ENCODE measurements at places on chromosomes 6 and 20.

DNA sequence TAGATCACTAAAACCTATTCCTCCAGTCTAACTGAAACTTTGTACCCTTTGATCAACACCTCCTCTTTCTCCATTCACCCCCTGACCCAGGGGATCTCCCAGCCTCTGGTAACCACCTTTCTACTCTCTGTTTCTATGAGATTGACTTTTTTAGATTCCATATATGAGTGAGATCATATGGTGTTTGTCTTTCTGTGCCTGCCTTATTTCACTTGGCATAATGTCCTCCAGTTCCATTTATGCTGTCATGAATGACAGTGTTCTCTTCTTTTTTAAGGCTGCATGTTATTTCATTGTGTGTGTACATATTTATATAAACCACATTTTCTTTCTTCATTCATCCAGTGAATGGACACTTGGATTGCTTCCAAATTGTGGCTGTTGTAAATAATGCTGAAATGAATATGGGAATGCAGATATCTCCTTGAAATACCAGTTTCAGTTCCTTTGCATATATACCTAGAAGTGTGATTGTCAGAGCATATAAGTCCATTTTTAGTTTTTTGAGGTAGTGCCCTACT lies 57.7 kb downstream of the DHX35 start:
- DNase-seq: no peak

- DNase-seq: no peak
These were observed 52.3 kb downstream of the RAB44 start for GRCh38 chr6:36749829-36750489.

DNA sequence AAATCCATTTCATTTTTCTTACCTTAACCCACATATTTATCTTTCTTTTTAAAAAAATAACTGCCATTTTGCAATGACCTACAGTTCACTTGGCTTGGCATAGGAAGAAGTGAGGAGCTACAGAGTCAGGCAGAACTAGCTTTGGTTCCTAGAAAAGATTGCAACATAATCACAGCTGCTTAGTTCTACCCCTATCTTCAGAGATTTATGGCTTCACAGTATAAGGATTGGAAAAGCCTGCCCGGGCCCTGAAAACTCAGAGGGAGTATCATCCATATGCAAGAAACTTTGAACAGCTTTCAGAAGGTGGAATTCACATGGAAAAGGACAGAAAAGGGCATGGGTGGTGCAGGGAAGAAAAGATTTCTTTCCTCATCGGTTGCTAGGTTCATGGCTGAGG lies 774.3 kb upstream of the CHD6 start:
- no peak for DNase-seq

- no peak for DNase-seq
These were observed 7.3 kb downstream of the TFAP2D start for GRCh38 chr6:50720623-50721022.

DNA sequence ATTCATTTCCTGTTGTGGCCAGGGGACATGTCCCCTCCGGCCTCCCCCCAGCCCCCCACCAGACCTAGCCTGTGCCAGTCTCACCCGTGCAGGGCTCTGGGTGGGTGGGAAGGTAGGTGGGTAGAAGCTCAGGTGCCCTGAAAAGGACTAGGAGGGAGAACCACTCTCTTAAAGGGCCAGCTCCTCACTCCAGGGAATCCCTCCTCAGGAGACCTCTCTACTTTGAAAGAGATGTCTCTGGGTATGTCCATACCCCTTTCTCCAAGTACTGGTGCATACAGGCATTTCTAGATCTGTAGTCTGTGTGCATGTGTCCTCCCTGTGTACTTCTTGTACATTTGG lies 60.8 kb upstream of the EPB41L1 start:
- DNase-seq: no peak

DNA sequence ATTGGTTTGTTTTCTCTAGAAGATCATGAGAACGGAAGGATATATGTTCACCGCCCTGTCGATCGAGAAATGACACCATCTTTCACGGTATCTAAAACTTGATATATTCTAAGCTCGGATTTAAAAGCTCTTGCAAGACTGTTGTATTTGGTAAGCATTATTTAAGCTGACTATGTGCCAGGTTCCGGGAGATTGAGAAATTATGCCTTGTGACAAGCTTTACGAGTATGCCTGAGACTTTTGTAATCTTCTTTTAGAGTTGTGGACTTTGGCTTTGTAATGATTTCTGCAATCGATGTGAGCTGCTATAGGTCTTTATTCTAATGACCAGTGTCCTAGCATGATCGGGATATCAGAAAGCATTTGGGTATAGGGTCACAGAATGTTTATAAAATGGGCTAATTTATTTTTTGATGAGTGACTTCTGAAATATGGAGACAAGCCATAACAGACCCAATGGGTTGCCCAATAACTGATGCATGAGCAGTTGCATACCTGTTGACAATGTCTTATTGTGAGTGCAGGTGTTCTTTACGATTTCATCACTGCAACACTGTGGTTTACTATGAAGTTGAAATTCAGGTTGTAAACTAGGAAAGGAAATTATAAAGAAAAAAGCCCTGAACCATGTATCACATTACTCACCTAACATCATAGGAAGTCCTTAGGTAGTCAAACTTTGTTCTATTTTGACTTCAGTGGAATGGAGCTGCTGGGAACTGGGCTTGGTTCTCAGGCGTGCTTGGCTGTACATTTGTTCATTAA lies 14.0 kb downstream of the CDH26 start:
- DNase-seq: no peak

- no peak for DNase-seq
These were observed 225.4 kb upstream of the PREP start for GRCh38 chr6:105628156-105628860.

- DNase-seq: no peak
These were observed 37.2 kb downstream of the EBF4 start for GRCh38 chr20:2729791-2730190.

DNA sequence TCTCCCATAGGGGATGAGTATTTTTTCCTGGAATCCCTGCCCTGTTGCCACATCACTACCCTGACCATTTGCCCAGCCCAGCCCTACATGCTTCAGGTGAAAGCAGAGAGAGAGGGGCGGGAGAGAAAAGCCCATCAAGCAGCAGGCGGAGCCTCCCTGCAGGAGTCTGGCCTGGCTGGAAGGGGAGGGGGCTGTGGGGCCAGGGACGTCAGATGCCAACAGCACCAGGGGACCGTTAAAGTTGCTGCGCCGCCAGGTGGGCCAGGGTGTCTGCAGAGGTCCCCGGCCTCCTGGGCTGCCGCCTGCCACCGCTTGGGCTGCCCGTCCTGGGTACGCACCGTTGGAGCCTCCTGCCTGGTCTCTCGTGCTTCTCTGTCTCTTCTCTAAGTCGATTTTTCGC lies 757 bp upstream of the R3HDML start:
- no peak for DNase-seq

GRCh38 chr6:90461383-90461782 lies 125.5 kb downstream of the MAP3K7 start:
- no peak for DNase-seq

- no peak for DNase-seq
These were observed 16.2 kb downstream of the STAU1 start for GRCh38 chr20:49171909-49172308.

GRCh38 chr6:20955131-20955530 lies 420.9 kb downstream of the CDKAL1 start:
- DNase-seq: no peak

DNA sequence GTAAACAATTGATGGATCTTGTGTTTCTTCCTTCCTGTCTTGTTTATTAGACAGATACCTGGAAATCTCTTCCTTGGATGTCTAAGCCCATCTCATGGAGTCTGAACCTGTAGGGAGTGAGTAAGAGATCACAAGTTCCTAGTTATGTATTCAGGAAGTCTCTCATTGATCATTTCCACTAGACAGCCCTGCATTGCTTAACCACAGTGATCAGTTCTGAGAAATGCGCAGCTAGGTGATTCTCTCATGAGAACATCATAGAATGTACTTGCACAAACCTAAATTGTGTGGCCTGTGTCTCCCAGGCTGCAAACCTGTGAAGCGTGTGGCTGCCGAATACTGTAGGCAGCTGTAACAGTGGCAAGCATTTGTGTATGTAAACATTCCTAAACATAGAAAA lies 39.1 kb downstream of the FAM120B start:
- DNase-seq: no peak

DNA sequence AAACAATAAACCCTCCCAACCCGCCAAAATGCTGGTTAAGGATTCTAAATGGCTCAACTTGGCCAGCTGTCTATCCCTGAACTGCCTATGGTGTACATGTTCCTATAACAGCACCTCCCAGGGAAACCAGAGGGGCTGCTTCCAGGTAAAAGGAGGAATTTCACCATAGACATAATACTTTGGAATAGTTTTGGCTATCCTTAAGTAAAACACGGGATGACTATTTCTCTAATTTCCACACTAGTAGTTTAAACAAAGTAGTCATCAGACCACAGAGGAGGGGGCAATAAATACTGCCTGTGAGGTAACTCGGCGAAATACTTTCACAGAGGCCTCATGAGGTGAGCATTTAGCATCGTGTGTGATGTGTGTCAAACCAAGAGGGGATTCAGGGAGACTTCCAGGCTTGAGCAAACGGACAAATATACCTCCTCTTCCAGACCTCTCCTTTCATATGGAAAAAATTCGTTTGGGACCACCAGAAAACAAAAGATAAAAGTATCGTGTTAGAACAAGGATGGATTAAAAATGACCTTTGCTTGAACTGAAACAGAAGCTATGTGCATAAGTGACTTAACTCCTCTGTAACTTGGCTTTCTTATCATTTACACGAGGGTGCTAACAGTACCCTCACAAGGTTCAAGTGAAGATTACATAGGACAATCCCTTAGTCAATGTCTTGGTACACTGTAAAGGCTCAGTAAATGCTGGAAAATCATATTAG lies 1.0 kb upstream of the XRN2 start:
- DNase-seq: no peak

- no peak for DNase-seq
These were observed 140.0 kb upstream of the SGK1 start for GRCh38 chr6:134457941-134458340.

GRCh38 chr6:89008001-89008814 lies 44.8 kb upstream of the RNGTT start:
- no peak for DNase-seq

- no peak for DNase-seq
These were observed 18.3 kb downstream of the SRC start for GRCh38 chr20:37364013-37364926.

DNA sequence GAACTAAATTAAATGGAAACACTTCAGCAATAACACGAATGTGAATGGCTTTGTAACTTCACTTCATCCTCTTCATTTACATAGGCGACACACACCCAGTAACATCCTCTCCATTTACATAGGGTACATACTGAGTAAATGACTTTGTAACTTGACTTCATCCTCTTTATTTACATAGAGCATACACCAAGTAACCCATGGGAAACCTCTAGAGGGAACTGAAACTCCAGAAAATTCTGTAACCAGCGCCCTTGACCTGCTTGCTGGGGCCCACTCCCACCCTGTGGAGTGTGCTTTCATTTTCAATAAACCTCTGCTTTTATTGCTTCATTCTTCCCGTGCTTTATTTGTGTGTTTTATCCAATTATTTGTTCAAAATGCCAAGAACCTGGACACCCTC lies 81.6 kb upstream of the OPRM1 start:
- no peak for DNase-seq

- DNase-seq: no peak
These were observed 121.7 kb downstream of the SYCP2 start for GRCh38 chr20:59811681-59812171.

GRCh38 chr20:63745961-63746731 lies 6.6 kb downstream of the SLC2A4RG start:
- DNase-seq: no peak

DNA sequence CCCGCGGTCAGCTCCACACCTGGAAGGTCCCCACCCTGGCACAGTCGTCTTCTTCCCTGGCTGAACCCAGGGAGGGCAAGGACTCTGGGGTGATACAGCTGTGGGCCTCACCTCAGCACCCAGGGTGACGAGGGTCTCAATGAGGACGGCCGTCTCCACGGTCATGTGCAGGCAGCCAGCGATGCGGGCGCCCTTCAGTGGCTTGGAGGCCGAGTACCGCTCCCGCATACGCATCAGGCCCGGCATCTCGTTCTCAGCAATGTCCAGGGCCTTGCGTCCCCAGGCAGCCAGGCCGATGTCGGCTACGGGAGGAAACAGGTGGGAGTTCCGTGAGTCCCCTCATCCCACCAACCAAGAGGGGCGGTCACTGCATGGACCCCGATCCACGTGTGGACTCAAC lies 7.9 kb downstream of the AHCY start:
- no peak for DNase-seq

GRCh38 chr6:97427648-97428047 lies 144.6 kb upstream of the MMS22L start:
- no peak for DNase-seq

DNA sequence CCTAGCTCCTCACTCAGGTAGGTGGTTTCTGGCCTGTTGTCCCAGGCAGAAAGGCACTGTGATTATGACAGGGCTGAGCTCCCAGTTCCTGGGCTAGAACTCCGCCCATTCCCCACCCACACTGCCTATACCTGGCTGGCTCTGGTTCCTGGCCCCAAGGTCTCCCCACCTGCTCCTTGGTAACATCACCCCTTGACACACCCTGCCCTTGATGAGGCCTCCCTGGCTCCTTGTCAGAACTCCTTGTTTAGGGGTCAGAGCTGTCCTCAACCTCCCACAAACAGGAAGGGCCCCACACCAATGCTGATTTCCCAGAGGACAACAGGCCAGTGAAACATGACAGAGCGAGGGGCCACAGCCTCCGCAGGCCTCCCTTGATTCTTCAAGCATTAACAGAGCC lies 15.5 kb upstream of the MYMX start:
- DNase-seq: no peak

DNA sequence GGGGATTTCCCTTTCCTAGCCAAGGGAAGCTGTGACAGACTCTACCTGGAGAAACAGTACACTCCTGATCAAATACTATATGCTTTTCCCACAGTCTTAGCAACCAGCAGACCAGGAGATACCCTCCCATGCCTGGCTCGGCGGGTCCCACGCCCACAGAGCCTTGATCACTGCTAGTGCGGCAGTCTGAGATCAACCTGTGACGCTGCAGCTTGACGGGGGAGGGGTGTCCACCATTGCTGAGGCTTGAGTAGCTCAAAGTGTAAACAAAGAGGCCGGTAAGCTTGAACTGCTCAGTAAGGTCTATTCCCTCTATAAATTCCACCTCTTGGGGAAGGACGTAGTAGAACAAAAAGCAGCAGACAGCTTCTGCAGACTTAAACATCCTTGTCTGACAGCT lies 63.2 kb downstream of the WASF1 start:
- no peak for DNase-seq

- DNase-seq: no peak
These were observed 35.9 kb upstream of the MYB start for GRCh38 chr6:135145063-135145800.

- no peak for DNase-seq
These were observed 73.0 kb downstream of the PDSS2 start for GRCh38 chr6:107386340-107386739.

DNA sequence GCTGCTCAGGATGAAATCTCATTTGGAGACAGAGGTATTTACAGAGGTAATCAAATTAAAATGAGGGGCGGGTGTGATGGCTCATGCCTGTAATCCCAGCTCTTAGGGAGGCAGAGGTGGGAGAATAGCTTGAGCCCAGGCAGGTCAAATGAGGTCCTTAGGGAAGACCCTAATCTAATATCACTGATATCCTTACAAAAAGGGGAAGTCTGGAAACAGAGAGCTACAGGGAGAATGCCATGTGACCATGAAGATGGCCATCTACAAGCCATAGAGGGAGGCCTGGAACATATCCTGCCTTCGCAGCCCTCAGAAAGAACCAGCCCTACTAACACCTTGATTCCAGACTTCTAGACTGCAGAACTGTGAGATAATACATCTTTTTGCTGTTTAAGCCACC lies 8.3 kb downstream of the MTCL3 start:
- DNase-seq: no peak

- no peak for DNase-seq
These were observed 174.1 kb upstream of the PTPRK start for GRCh38 chr6:128694303-128695009.

- no peak for DNase-seq
These were observed 67.1 kb upstream of the MYLIP start for GRCh38 chr6:16061818-16062217.

Data from activated B cell treated with CpG ODN at 0.5 μM for 24 hours (primary cell).